Stimulated activated naive CD4-positive, alpha-beta T cell treated with Interleukin-2 at 50 U/mL for 16 hours (primary cell): ENCODE measurements at places on chromosomes 7 and 10.

GRCh38 chr7:50426280-50427045 lies 23.7 kb downstream of the FIGNL1 start:
- DNase-seq = no peak

GRCh38 chr10:12649012-12649584 lies 299.8 kb downstream of the CAMK1D start:
- DNase-seq = no peak

DNA sequence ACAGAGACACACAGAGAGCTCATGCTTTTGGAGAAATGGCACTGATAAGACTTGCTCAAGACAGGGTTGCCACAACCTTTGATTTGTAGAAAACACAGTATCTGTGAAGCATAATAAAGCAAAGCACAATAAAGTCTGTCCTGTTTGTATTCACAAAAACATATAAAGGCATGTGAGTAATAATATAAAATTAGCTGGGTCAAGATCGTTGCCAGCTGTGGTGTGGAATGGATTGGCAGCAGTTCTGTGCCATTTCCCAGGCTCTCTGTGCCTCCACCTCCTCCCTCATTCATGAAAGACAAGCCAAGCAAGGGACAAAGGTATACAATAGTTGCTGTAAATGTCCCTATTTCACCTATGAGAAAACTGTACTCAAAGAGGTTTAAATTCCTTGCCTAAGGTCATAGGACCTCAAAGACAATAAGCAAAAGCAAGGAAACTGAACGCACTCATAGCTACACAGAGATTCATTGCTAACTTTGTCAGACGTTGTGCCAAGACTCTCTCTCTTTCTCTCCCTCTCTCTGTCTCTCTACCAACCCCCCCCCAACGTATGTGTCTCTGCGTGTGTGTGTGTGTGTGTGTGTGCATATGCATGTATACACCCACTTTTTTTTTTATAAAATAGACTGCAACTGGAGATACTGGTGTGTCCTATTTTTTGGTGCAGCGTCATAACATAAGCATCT lies 31.8 kb downstream of the CHST3 start:
- DNase-seq = no peak

GRCh38 chr10:96502561-96503282 lies 11.0 kb downstream of the TLL2 start:
- DNase-seq = no peak

GRCh38 chr10:102785818-102786217 lies 42.1 kb downstream of the WBP1L start:
- DNase-seq = no peak

DNA sequence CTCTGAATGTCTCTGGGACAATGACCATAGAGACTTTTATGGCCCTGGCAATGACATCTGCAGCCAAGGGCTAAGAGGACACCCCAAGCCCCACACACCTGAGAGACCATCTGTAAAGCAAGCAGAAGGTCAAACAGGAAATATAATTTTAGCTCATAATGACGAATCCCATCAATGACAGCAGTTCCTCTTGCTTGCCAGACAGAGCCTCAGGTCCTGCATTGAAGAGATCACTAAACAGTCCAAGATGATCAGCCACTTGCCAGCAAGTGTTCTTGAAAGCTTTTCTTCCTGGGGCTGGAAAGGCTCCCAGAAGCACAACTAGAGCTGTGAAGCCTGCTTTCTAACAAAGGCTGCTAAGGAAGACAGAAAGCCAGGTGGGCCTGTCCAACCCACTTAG lies 993.7 kb upstream of the AUTS2 start:
- no peak for DNase-seq

GRCh38 chr7:99120501-99120900 lies 23.4 kb downstream of the SMURF1 start:
- DNase-seq = no peak

DNA sequence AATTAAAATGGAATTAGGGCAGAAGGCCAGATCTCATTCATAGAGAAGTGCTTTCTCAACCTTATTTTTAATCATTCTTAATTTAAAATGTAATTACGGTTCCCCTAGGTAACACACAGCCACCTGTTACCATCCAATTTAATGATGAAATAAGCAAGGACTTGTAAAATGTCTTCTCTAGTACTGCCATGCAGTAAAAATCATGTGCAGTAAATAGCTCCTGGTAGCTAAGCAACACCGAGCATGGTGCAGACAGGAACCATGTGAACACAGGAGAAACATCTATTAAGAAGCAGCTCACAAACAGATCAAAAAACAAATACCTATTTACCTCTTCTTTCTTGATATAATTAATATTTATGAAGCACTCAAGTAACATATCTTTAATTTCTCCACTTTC lies 15.1 kb downstream of the NCAPG2 start:
- no peak for DNase-seq

DNA sequence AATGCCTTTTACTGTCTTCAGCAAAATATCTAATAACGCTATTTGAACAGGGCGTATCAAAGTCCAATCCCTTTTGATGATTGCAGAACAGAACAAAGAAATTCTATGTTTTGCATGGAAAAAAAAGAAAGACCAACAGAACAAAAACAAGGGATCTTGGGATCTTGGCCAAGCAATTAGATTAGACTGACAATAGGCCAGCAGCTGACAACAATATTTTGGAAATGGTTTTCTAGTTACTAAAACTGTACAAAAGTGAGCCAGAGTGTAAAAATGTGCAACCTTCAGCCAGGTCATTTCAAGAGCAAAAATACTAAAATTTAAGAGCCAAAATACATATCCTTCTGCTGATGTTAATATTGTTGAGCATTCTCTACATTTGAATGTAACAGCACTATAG lies 716.5 kb upstream of the KCND2 start:
- DNase-seq = no peak

- DNase-seq = no peak
These were observed 156.3 kb downstream of the PHF14 start for GRCh38 chr7:11130012-11130411.

GRCh38 chr10:102935939-102936605 lies 18.0 kb downstream of the CNNM2 start:
- DNase-seq = peak; percentile 16

DNA sequence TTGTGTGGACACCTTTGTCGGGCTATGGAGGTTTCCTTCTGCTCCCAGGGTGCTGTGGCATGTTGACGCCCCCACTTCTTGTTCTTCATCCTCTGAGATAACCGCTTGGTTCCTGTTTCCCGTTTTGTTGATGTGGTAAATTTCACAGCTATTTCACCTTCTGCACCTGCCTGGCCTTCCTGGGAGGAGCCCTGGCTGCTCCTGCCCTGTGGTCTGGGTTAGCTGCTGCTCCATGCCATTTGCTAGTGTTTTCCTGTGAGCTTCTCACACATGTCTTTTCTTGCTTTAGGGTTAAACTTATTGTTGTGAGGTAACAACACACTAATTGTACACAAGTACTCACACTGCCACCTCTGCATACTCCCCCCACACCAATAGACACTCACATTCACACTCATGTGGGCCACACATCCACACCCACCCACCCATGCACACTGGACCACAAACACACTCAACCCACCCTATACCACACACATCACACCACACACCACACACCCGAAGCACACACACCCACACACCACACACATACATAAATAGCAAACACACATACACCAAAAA lies 46.5 kb upstream of the MSMB start:
- no peak for DNase-seq

DNA sequence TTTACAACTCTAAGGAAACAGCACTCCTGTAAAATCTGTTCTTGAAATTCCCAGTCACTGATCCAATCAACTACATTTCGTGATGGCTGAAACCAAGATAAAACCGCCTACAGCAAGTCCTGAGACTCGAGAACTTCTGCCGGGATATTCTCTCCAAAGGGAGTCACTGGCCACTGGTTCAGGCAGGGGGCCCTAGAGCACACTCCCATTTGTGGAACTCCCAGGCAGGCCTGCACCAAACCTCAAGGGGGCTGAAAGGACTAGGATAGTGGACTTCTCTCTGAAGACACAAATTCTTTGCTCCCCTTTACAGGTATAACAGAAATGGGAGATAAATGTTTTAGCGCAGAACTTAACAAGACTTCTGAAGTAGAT lies 16.3 kb downstream of the CYTH3 start:
- DNase-seq = no peak

DNA sequence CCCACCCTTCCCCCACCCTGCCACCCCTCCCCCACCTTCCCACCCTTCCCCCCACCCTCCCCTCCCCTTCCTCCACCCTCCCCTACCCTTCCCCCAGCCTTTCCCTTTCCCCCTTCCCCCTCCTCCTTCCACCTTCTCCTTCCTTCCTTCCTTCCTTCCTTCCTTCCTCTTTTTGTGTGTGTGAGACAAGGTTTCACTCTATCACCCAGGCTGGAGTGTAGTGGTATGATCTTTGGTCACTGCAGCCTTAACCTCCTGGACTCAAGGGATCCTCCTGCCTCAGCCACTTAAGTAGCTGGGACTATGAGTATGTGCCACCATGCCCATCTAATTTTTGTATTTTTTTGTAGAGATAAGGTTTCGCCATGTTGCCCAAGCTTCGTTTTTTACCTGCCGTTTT lies 35.2 kb downstream of the CYP17A1 start:
- no peak for DNase-seq

GRCh38 chr7:134440067-134440466 lies 18.8 kb downstream of the AKR1B1 start:
- DNase-seq = no peak

DNA sequence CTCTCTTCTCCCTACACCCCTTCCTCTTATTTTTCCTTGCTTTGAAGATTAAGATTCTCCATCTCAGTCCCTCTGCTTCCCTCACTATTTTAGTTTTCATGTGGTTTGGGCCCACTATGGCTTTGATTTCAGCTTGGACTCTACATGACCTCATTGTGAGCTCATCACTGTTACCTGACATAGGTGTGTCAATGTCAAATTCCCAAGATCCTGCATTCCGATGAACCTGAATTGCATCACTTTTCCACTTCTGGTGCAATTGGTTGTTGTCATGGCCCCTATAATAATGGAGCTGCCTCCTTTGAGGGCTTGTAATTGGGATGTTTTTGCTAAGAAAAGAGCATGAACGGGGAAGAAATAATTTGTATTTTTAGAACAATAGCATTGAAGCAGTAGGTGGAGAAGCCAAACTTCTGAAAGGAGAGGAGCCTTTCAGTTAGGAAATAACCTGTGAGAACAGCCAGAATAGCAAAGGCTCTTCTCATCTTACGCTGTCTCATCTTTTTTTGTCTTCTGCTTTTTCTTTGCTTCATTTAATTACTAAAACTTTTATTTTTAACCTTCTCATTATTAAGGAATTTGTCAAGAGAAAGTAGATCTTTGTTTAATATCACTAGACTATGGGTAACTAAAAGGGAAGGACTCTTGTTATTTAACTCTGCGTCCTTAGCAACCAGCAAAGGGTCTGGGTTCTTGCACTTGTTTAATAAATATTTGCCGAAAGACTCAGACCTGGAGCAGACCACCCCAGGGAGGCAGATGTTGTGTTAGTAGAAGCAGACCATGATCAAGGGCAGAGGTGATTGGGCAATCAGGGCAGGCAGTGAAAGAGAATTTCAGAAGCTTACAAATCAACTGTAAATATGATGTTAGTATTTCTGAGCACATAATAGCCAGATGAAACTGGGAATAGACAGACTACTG lies 95.4 kb downstream of the TES start:
- no peak for DNase-seq

DNA sequence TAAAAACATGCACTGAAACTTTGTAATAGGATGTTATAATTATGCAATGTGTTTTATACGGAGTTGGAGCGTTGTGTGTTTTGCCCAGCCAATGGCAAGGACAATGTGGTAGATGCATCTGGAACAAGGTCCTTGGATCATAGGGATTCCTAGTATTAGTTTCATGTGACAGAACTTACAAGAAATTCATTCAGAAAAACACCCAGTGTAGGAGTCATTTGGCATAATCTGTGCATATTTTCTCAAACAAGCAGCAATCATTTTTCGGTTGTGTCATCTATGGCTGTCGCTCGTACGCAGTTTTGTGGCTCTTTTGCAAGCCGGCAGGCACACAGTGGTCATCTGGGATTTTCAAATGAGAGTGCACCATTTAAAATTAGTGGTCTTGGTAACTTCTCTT lies 19.8 kb downstream of the CREB5 start:
- no peak for DNase-seq

DNA sequence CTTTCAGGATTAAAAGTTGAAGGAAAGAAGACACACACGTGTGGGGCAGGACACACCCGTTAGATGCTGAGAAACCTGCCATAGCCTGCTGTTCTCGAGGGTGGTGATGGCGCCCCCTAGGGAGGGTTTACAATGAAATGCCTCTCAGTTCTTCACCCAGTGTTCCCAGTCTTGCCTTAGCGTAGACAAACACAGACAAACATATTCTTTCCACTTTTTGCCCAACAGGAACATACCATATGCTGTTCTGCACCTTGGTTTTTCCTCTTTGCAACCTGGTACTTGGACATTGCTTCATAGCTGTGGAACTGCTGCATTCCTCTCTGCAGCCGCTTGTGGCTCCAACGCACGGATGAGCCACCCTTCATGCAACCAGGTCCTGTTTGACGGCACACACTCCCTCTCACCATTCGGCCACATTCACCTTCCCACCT lies 23.3 kb upstream of the HSPA12A start:
- peak; percentile 13 for DNase-seq

GRCh38 chr10:42975005-42975493 lies 101.8 kb upstream of the RET start:
- DNase-seq = no peak

GRCh38 chr7:77727936-77728701 lies 31.9 kb downstream of the RSBN1L start:
- no peak for DNase-seq

DNA sequence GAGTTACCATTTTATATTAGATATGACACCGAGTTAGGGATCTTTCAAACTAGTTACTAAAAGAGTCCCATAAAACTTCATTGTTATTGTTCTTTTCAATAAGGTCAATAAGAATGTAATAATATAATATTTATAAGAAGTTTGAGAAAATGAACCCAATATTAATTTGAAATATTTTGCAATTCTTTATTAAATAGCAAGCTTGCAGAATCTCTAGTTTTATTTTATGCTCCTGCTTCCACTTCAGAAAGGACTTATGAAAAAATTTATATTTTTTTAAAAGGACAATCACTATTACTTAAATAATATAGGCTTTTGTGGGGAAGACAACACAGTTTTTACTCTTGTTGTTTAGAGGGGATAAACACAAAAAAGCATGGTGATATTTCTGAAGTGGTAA lies 47.9 kb downstream of the LUC7L2 start:
- DNase-seq = no peak

DNA sequence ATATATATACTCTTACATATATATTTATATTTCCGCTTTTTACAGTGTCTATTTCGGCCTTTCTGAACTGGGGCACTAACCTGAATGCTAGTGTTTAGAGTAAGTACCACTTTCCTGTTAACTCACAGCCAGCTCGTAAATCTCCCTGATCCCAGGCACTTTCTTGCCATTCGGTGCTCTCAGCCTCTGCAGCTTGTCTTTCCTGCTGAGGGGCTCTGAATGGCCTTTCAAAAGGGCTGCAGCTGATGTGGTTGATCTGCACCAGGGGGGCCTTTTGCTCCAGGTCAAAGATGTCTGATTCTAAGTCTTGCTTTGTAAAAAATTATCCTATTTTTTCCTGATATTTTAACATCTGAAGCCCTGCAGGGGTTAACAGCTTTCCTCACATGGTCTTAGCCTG lies 25.5 kb upstream of the HPS1 start:
- DNase-seq = no peak
